ENCODE measurements at places on chromosomes 5 and 9. TPM values are rescaled to one million over a fixed set of nuclear protein-coding genes. Genes with fewer than 3 reads are reported as not detected.

- no peak for DNase-seq
Measured at GRCh38 chr5:174520420-174521396, 203.7 kb upstream of the MSX2 start.

DNA sequence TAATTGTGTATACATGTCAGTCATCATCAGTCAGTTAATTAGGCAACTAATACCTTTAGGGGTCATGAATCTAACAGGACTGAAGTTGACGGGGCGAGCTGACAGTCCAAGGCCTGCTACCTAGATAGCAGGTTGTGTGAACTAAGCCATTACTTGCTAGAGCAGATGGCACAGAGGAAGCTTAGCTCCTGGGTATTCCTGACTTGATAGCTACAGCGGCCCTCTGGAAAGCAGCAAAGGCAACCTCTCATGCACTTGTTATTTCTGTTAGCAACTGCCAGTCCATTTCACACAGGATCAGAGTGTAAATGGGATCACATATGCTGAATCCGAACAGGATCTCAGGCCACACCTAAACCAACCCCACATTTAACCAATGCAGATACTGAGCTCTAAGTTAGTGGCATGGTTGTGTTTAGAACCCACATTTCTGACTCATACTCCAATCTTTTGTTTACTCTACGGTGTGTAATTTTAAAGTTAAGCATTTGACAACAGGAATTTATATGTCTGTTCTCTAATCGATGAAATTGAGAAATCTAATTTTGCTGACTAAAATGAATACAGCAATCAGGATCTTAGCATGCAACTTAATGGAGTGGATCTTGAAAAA is 521.3 kb upstream of the ZNF608 start:
- DNase-seq: no peak

Gene RMI1
- total RNA-seq: 8.2 TPM

DNA sequence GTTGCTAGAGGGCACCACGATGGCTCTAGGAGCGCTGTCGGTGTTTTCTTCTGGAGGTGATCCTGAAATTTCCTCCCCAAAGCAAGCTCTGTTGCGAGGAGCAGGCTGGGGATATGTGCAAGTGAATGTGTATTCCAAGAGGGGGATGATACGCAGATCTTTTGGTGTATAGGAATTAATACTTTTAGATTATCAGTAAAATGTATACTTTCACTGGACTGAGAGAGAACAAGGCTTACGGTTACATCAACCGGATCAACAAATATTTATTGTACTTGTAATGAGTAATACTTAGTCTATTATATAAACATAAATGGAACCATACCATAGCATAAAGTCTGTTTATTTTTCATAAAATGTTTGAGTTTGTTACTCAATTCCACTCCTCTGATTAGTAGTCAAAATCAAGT is 632 bp upstream of the PRKAA1 start:
- DNase-seq: no peak

Gene GPR150
- total RNA-seq: not detected

Gene PCDHB4
- 1.2 TPM for total RNA-seq

DNA sequence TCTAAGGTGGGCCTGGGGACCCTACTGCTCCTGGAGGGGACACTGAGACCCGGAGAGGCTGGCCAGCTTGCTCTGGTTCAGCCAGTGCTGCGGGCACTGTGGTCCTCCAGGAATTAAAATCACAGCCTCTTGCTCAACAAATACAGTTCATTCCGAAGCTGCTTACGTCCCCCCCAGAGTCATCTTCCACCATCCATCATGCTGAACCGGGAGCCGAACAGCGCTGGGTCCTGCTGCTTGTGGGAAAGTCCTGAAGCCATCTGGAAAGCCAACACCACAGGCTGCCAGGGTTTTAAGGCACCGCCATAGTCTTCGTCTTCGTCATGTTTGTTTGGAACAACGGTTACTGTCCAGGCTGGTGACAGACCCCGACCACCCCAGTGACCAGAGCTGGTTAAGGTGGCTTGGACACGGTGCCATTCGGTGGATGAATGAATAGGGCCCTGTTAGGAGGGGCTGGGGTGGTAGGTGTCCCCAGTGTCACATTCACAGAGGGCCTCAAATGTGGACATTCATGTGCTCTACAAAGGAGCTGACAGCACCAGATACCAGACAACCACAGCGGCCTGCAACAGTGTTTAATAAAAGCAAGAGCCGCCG is 81.6 kb upstream of the PHYKPL start:
- no peak for DNase-seq

- DNase-seq: no peak
Measured at GRCh38 chr9:131578021-131578420, 32.7 kb downstream of the PRRT1B start.

DNA sequence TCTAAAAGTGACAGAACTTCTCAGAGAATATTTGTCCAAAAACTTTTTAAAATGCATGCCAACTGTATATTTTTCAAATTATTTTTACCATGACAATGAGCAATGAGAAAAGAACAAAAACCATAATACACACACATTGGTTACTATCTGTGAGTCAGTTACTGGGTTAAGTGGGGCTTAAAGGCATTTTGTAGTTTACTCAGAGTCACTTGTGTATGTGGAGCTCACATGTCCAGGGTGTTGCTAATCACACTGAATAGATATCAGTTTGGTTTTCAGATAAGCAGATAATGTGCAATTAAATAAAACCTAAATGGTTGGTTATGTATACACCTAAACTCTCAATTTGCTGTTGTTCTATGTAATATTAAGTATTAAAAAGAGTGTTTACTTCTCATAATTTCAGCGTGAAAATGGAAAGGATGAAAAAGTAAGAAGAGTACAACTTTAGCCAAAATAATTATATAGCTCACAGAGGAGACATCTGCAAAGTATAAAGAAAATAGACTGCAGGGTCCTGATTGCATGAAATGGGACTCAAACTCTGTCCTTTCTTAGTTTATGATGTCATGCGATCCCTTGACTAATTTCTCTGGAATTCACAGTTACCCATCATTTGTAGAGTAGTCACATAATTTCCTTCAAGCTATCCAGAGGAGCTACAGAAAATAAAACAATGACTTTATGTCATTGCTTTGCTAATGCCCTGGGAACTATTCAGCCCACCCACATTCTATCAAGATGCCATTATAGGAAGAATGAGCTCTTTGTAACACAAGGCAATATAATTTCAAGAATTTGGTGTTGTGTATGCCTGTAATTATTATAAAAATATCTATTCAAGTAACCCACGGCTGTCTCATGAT is 388.0 kb upstream of the ZNF608 start:
- no peak for DNase-seq

GRCh38 chr9:134725605-134725940 is 84.0 kb downstream of the COL5A1 start:
- no peak for DNase-seq

Gene F2RL2
- 1.0 TPM for total RNA-seq

Gene TNC
- 18.4 TPM for total RNA-seq

Gene ANAPC2
- total RNA-seq: 118 TPM

DNA sequence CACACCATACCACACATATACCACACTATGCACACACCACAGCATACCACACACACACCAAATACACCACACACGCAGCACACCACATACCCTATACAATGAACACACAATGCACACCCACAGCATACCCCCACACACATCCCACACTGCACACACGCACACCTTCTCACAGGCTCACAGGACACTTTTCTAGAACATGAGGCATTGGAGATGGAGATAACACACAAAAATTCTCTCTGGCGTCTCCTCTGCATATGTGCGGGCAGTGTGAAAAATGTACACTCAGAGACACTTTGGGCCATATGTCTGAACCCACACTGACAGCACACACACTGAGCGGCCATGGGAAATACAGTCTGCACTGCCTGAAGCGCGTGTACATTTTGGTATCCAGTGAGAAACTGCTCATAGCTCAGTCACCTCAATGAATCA is 278.1 kb downstream of the GADD45G start:
- DNase-seq: peak; percentile 3

Gene SPATA6L
- total RNA-seq: 14.9 TPM

Gene GARIN3
- not detected for total RNA-seq

DNA sequence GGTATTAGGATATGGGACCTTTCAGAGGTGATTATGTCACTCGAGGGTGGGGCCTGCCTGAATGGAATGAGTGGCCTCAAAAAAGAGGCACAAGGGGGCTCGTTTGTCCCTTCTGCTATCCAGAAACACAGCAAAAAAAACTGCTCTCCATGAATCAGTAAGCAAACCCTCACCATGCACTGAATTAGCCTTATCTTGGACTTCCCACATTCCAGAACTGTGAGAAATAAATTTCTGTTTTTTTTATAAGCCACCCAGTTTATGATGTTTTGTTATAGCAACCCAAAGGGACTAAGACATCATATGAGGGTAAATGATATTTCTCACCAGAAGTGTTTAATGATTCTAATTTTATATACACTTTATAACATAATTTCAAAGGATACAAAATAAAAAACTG is 476.6 kb upstream of the EDIL3 start:
- no peak for DNase-seq

DNA sequence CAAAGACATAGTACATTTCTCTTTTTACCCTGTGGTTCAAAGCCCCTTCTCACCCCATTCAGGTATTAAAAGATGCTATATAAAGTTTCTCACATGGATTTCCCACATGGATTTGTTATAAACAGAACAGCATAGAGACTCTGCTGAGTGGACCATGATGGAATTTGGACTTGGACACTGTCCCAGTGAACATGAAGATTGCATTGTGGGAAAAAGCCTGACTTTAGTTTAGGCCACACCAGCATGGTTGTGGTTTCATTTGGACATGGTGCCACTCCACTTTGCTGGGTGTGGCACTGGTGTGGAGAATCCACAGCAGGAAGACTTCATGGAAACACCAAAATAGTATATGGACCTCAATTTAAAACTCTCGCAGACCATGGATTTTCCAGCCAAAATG is 124.6 kb downstream of the ARHGAP26 start:
- no peak for DNase-seq

DNA sequence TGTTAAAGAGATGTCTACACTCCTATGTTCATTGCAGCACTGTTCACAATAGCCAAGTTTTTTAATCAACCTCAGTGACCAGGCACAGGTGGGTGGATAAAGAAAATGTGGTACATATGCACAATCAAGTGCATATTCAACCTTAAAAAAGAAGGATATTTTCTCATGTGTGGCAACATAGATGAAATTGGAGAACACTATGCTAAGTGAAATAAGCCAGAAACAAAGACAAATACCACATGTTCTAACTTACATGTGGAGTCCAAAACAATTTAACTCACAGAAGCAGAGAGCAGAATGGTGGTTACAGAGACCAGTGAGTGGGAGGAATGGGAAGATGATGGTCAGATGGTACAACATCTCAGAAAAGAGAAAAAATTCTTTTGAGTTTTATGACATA is 31.8 kb downstream of the ANXA1 start:
- DNase-seq: no peak

DNA sequence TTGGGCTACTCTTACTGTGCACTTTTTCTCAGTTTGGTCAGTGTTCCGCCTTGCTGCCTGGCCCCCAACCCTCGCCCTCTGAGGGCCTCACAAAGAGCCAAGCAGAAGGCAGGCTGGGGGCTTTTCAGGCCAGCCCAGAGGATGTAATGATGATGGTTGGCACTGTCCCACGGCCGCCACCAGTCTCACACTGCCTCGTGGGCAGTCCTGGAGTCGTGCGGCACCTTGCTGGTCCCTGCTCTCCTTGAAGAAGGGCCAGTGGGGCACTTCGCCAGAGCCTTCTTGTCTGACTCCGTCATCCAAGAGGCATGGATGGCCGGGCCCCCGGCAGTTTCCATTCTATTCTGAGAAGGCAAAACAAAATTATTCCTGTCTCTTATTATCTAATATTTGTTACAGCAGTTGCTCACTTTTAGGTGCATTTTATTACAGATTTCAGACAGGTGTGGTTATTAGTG is 21.0 kb downstream of the TENT4A start:
- DNase-seq: peak; percentile 46

Gene CIZ1
- 52.2 TPM for total RNA-seq

DNA sequence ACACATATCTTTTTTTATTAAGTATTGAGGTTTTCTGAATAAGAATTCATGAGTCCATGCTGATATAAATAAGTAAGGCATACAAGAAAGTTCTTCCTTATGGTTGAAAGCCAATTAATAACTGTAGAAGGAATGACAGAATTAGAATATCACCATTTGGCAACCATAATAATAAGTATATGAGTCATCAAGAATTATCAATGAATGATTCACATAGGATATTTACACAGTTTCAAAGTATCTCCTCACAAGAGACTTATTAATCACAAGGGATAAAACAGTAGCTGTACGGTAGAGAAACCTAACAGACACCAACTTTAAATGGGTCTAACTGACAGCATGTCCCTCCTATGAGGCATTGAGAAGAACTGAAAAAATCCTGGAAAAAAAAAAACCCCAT is 161.6 kb downstream of the NR3C1 start:
- no peak for DNase-seq

- DNase-seq: no peak
Measured at GRCh38 chr5:32574540-32575175, 10.7 kb upstream of the SUB1 start.

Gene PCDHGC5
- total RNA-seq: not detected

Gene GABRP
- total RNA-seq: 1.2 TPM

DNA sequence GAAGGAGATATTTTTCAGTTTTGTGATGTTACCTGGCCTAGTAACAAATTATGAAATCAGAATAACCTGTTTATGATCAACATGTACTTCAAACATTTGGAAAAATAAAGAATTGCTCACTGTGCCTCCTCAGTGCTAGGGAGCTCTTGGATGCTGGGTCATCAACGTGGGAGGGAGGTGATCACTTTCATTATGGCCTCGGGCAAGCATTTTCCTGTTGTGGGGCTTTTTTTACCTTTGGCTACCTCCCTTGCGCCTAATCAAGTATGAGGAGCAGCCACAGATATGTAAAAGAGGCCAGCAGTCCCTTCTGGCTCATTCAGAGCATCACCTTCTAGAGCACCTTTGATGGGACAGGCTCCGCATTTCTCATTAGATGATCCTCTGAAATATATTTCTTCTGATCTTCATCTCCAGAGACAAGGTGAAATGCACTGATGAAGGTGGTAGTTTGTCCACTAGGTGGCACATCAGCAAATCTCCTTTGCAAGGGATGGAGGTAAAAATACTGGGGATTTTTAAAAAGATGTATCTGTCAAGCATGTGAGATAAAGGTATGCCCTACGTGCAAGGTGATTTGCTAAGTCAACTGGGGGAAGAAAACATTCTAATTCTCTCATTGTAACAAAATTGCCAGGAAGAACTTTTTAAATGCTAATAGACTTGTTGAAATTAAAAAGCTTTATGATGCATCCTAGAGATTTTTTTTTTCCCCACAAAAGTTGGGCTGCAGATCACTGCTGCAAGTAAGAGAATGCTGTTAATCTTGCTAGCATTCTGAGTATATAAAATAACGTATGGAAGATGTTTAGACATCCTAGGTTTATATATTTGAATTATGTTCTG is 218.2 kb downstream of the MAST4 start:
- peak; percentile 60 for DNase-seq

Gene SHB
- 21.5 TPM for total RNA-seq

Gene CDH9
- not detected for total RNA-seq

DNA sequence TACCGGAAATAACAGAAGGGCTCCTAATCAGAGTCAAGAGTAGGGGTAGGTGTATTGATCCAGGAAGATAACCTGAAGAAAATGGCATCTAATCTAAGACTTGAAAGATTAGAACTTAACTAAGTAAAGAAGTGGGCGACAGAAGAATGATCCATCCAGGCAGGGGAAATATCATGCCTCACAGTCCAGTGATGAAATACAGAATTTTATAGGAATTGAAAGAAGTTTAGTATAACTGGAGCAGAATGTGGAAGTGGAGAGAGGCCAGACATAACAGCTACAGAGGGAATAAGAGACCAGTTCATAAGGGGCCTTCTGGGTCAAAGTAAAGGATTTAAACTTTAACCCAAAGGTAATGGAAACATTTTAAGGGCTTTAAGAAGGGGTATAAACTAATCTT is 42.2 kb downstream of the ERP44 start:
- DNase-seq: no peak
